ENCODE measurements at places on chromosomes 2 and 18.

DNA sequence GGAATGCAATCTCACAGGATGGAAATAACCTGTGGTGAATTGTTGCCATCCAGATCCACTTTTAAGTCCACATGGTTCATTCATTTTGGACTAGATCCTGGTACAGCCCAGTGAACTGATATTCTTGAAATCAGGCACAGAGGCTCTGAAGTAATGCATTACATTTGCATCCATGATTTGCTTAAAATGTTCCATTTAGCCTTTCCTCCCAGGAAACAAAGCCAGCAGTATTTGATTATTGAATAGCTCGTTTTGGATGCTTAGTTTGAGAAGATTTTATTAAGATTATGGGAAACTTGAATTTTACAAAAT lies 995.8 kb upstream of the CDH2 start:
- DNase-seq = no peak

DNA sequence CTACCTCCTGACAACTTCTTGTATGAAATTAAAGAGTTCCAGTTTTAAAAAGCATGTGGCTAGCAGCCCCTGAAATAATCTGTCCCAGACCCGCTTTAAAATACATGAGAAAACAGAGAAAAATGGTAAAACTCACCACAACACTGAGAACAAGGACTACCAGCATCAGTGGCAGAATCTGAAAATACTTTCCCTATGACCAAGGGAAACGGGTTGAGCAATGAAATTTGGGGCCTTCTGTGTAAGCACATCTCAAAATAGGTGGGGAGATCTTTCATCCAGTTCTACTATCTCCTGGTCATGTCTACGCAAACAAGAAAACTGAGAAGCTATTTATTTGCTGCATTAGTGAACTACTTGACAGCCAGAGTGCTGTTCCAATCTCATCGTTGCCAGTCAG lies 172.3 kb downstream of the LNPK start:
- DNase-seq = no peak

DNA sequence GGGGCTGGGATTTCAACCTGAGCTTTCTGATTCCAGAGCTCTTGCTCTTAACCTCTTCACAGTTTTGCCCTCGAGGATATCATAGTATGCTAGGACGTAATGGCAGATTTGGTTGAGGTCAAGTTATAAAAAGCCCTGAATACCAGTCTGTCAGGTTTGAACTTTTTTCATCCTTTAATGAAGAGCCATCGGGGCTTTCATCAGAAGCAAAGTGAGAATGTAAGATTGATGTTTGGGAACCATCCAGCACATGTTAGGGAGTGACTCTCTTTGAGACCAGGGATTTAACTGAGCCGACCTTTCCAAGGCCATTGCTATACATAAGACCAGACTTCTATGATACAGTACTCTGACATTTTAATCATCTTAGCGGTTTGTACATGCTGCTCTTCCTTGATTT lies 142.5 kb downstream of the TTC27 start:
- DNase-seq = no peak

DNA sequence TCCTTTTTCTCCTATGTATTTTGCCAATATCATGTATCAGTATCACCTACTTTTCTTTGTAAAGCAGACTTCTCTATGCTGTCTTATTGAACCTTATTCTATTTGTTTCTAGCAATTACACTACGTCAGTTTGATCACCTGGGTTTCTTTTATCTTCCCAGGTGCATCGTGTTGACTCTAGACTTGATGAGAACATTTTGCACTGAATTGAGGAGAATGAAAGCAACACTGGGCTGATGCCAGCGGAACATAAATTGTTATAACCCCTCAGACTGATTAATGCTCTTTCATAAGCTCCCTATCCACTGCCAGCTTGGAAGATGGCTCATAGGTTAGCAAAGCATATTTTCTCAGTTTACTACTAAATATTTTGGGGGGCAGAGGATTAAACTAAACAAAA lies 140.6 kb downstream of the EPHA4 start:
- no peak for DNase-seq

DNA sequence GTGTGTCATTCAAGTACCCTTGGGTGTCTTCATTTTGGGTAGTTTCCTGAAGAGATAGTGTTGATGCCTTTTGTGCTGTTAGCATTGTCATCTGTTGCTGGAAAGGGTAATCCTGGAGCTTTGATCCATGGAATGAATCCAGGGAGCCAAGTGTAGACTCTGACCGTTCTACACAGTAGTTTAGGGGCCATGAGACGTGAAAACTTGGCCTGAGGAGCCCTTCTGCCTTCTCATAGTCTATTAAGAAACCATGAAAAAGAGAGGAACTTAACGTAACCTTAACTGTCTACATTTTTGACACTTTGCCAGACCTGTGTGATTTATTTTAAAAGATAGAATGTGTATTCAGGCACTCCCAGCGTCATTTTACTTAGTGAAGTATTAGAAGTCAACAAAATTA lies 194.0 kb downstream of the BABAM2 start:
- no peak for DNase-seq

DNA sequence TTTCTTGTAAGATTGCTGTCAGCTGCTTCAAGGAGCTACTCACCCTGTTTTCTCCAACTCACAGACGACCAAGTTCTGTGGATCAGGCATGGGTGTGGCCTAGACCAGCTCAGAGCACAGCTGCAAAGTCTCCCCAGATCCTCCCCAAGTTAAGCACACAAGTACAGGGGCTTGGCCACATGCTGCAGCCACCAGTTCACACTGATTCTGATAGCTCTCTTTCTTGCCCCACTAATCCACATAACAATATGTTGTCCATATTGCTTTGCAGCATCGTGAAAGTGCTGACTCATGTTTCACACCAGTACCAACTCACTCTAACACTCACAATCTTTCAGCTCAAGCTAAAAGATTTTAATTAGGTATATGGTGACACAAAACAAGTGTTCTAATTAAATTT lies 437.0 kb downstream of the PARD3B start:
- no peak for DNase-seq

DNA sequence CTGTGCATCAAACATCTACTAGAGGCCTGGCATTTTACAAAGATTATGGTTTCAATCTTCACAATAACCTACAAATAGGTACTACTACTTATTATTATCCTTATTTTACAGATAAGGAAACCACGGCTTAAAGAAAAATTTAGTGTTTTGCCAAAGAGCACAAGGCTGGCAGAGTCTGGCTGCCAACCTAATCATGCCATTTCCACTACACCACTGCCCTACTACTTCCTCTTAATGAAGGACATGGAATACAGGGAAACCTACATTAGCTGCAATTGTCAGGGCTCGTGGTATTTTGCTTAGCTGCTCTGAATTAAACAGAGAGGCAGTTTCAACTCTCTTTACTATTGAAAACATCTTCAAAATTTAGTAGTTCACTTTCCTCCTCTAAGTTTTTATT lies 5.9 kb downstream of the MBOAT2 start:
- no peak for DNase-seq

- no peak for DNase-seq
These were observed 16.6 kb upstream of the MSTN start for GRCh38 chr2:190079160-190079559.

DNA sequence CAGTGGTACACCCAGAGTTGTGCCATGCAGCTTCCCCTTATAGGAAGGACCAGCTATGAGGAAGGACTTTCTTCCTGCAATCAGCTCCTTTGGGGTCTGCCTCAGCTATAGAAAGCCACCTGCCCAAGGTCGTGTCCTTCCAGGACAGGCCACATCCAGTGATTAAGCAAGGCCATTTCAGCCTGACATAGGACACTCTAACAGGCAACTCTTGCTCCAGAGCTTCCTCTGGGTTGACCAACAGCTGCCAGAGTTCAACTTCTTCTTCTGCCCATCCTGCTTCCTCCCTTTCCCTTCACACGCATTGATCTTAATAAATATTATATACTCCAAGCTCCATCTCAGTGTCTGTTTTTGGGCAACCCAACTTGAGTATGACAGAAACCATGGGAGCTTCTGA lies 12.8 kb downstream of the LRP2 start:
- no peak for DNase-seq

GRCh38 chr18:65423776-65424175 lies 327.0 kb upstream of the CDH7 start:
- DNase-seq = no peak

- DNase-seq = no peak
These were observed 40.0 kb downstream of the BCL2L11 start for GRCh38 chr2:111160758-111161157.

DNA sequence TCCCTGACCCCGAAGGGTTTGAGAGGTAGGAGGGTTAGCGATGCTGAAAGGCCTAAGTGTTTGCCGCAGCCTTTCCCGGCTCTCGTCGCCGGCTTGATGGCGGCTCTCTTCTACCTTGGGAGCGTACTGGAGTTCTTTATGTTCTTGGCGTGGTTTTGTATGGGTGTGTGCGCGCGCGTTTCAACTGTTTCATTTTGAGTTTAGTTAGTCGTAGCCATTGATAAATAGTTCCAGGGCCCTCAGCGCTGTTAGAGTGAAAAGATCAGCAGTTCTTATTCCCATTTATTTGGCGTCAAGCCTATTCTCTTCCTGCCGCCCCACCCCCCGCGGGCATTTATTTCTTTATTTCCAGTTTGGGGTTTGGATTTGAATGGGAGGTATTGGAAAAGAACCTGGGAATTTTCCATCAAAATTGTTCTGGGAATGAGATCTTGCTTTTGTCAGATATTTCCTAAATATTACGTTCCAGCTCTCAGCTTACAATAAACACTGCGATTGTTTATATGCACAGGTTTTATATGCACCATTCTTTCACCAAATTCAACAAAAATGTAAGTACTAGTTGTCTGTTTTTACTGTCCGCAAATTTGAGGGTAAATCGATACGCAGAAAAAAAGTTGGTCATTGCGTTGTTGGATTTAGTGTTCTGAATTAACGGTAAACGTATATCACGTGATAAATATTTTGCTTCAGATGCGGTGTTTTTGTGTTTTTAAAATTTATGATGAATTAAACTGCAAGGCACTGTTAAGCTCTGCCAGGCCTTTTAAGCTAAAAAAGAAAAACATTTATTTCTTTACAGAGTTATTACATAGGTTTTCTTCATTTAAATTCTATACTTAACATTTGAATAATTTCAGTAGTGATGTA lies 954 bp downstream of the CCNT2 start:
- no peak for DNase-seq

DNA sequence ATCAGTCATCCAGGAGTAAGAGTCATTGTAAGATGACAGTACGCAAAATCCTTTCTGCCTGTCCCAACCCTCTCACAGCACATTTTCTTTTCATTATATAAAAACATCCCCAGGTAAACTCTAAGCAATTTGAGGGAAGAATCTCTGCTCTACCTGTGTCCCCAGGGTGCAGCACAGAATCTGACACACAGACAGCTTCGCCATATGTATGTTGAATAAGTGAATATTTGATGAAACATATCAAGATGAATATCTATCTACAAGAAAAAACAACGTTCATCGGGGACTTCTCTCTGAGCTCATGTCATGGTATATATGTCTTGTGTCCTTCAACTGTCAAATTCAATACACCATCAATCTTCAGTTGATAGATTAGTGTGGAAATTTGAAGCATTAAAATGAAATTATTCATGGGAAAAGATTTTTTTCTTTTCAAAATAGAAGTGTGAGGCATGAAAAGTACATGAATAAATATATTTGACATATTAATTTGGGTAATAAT lies 94.5 kb upstream of the KYNU start:
- no peak for DNase-seq

DNA sequence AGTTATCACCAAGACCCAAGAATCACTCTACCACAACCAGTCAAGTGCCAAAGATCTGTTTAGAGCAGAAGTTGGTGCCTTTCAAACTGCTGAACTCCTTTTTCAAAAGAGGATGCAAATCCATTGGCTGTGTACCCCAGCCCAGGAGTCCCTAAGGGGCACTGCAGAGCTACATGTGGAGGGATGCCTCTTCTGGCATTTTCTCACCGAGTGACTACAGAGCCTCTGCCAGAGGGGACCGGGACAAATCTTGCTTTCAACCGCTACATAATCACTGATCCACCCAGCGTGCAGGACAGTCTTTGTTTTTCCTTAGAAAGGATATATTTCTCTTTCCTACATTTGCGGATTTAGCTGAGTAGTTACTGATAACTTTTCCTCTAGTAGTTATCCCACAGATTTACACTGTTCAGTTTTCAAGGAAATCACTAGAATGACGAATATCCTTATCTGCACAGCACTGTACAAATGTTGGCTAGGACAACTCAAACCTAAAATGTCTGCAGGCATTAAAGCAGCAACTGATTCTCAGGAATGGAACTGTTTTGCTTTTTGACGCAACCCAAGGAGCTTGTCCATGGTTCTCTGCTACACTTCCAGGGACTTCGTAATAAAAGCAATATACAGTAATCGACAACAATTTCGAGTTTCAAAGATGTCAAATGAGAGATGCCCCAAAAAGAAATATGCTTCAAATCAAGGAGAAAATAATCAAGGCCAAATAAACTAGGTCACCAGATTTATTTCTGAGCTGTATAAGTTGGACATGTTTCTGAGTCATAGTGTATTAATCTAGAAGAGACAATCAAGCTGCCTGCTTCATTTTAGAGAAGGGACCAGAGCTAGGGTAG lies 24.1 kb downstream of the EPB41L3 start:
- no peak for DNase-seq

GRCh38 chr2:191012845-191013681 lies 908 bp downstream of the STAT1 start:
- peak; percentile 43 for DNase-seq

DNA sequence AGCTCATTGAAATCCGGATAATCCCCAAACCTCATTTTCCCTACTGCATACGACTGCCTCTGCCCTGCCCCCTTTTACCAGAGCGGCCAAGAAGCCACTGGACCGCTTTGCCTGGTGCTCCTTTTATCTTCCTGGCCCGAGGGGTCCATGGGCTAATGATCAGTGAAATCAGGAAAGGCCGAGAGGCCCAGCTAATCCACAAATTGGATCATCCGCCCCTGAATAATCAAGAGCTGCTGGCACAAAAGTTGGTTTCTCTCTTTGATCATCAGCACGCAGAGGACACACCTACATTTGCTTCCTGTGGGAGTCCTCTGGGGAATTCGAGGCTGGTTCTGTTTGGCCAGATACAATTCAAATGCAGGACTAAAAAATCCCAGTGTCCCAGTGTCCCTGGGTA lies 144.5 kb downstream of the INSIG2 start:
- DNase-seq = no peak

DNA sequence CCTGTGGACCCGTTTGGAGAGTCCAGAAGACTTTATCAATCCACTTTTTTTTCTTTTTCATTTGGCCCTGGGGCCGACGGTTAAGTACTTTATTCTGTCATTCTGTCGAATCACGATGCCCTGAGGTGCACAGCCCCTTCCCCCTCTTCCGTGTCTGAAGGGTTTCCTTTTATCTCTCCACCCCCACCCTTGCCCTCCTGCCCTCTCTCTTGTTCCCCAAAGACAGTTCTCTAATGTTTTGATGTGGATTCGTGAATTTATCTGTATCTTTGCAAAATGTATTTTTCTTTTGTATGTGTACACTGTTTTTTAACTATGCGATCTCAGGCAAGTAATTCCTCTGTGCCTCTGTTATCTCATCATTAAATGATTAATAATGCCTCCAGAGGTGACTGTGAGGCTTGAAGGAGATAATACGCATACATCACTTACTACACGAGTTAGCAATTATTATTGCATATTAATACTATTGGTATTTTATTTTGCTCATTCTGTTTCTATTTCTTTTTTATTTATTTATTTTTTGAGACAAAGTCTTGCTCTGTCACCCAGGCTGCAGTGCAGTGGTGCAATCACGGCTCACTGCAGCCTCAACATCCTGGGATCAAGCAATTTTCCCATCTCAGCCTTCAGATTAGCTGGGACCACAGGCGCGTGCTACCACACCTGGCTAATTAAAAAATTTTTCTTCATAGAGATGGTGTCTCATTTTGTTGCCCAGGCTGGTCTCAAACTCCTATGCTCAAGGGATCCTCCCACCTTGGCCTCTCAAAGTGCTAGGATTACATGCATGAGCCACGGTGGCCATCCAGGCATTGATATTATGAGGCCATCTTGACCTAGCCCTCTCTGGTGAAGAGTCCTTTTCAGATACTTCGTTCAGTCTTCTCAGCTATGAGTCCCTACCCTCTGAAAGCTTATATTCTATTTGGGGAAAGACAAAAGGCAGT lies 1.4 kb upstream of the CASP8 start:
- DNase-seq = no peak
